Stimulated activated CD8-positive, alpha-beta memory T cell treated with anti-CD3 and anti-CD28 coated beads, Interleukin-4, amount 100 ng/mL, for 24 hours (primary cell): ENCODE measurements at places on chromosomes 12 and 14.

GRCh38 chr14:46377305-46377704 is 274.3 kb downstream of the RPL10L start:
- DNase-seq, result no peak

DNA sequence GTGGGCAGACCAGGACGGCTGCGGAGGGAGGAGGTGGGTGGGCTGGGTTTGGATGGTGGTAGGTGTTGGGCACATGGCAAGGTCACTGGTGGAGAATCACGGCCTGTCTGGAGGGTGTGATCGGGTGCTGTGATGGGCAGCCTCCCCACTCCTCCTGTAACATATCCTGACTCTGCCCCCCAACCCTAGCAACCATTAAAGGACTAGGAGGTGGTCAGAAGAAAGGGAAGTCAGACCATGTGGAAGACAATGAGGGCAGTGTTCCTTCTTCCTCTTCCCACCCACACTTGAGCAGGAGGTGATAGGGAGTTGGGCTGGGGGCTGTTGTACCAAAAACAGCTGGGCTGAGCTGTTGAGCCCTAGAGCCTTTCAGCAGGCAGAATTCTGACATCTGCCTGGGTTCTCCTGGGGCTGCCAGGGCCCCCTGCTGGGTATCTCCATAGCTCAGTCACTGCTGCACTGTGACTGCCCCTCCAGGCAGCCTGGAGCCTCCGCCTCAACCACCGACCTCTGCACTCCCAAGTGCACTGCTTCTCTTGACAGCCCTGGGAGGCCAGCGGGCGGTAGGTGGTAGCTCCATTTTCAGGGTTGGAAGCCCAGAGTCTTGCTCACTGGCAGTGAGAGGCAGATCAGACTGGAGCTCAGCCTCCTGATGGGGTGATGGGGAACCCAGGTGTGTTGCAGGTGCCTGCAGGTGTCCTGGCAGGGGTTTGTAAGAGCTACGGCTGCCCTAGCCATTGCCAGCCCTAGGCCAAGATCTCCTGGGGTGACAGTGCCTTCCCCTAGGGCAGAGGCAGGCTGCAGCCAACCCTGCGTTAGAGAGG is 15.4 kb downstream of the VASH1 start:
- DNase-seq, result no peak

DNA sequence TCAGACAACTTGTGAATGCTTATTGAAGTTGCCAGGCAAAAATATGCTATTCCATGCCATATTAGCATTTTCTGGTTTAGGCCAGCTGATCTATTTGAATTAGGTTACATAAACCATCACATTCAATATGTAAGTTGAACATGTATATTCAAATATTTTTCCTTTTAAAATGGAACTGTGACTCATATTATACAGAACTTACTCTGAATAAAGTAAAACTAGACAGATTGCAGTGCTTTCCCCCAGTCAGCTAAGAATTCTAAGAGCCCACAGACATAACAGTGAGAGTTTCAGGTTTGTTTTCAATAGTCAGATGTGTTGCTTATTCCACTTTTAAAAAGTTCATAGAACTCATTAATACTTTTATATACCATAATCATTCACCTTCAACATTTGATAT is 119.8 kb downstream of the MGST1 start:
- DNase-seq, result no peak

DNA sequence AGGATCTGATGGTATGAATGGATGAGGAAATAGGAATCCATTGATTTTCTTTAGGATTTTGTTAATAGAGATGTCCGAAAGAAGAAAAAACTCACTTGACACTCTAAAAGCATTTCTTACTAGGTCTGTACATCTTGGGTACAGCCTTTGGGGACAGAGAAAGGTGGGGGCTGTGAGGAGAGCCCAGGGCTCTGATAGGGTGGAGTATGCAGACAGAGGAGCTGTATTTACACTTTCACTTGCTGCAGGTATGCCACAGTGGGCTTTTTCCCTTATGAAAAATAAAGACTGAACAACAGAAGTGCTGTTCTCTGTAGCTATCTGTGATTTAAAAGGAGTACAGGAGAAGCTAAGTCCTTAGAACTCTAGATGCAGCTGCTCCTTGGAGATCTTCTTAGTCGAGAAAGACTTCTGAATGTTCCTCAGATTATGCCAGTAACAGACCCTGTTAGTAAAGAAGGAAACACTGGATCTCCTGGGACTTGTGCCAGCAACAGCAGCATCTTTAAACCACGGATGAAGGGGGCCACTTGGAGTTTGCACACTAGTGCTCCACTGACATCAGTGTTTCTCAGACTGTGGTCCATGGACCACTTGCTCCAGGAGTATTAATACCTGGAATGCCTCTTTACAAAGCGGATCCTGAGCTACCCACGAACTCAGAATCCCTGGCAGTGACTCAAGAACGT is 19.4 kb upstream of the RTRAF start:
- DNase-seq, result no peak

DNA sequence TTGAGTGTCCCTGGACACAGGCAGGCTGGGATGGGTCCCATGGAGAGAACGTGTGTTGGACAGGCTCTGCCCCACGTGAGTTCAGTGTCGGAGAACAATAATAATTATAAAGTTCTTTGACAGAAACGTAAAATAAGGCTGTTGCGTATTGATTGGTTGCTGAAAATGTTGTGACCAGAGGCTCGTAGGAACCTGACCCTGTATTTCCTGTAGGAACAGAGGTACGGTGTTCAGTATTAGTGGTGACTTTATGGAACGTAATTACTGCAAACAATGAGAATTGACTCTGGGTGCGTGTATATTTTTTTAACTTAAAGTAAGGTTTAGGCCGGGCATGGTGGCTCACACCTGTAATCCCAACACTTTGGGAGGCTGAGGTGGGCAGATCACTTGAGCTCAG is 7.8 kb downstream of the MTA1 start:
- no peak for DNase-seq

GRCh38 chr12:70796989-70797388 is 123.5 kb downstream of the PTPRR start:
- no peak for DNase-seq

GRCh38 chr14:103353362-103353761 is 19.3 kb downstream of the EIF5 start:
- DNase-seq, result no peak

- no peak for DNase-seq
Measured at GRCh38 chr12:121789233-121789781, 4.2 kb downstream of the RHOF start.
